A549 treated with CpdA at 1 μM for 4 hours (cell line): ENCODE measurements at places on chromosomes 1 and 21. TPM values are rescaled to one million over a fixed set of nuclear protein-coding genes. Genes with fewer than 3 reads are reported as not detected.

CCDC27 gene
- total RNA-seq, result not detected in 5 replicates

EPS15 gene
- total RNA-seq, result 8.8 to 16.0 TPM (median 11.2 TPM) in 5 replicates

TMEM52 gene
- 0.36 to 1.5 TPM (median 0.83 TPM) in 5 replicates for total RNA-seq

SYNC gene
- total RNA-seq, result 7.7 to 16.2 TPM (median 10.3 TPM) in 5 replicates

LBR gene
- total RNA-seq, result 36.8 to 42.3 TPM (median 39.7 TPM) in 5 replicates

LCE2C gene
- not detected in 5 replicates for total RNA-seq

ADORA3 gene
- not detected in 5 replicates for total RNA-seq
